ENCODE measurements at places on chromosomes 12 and 14.

- peak; percentile 24 for DNase-seq
These were observed 27.3 kb upstream of the CHPT1 start for GRCh38 chr12:101670007-101670671.

DNA sequence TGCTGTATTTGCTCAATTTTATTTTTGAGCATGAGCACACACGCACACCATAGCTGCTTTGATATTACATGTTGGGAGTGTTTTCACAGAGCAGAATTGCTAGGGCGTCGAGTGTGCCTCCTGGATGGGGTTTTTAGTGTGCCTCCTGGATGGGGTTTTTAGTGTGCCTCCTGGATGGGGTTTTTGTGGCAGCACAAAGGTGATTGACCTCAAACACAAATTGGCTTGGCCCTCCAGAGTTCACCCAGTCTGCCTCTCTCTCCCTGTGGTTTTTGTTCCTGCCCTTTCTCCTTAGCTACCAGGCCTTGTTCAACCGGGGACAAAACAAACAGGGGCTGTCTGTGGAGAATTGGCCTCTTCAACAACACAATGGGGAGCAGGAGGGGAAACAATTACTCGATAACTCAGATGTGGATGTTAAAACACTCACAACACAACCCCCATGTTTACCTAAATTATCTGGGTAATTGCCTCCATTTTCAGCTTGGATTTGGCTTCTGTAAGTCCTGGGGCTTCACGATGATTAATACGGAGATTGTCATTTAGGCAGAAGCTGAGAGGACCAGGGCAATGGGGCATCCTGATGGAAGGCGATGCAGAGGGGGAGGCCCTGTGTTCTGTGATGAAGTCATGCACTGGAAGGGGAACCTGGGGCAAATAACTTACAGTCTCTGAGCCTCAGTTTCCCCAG is 26.9 kb downstream of the TBX3 start:
- DNase-seq, result no peak

DNA sequence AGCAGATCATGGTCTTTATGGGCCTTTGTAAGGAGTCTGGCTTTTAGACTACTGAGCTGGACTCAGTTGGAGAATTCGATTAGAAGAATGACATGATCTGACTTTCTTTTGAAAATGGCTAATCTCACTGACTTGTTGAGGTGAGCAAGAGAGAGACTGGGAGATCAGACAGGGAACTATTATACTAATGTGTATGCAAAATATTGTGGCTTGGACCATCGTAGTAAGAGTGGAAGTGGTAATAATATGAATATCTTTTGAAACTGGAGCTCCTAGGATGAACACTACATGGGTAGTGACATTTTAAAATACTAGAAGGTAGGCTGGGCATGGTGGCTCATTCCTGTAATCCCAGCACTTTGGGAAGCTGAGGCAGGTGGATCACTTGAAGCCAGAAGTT is 56.2 kb upstream of the CCT2 start:
- no peak for DNase-seq

- DNase-seq, result no peak
These were observed 3.9 kb downstream of the BLTP3B start for GRCh38 chr12:100138803-100139098.

GRCh38 chr14:55850825-55851241 is 267.4 kb upstream of the PELI2 start:
- DNase-seq, result no peak

- DNase-seq, result no peak
These were observed 34.9 kb upstream of the TUBA1A start for GRCh38 chr12:49223590-49224369.

GRCh38 chr14:20652996-20653975 is 11.8 kb upstream of the OR6S1 start:
- DNase-seq, result peak; percentile 53

DNA sequence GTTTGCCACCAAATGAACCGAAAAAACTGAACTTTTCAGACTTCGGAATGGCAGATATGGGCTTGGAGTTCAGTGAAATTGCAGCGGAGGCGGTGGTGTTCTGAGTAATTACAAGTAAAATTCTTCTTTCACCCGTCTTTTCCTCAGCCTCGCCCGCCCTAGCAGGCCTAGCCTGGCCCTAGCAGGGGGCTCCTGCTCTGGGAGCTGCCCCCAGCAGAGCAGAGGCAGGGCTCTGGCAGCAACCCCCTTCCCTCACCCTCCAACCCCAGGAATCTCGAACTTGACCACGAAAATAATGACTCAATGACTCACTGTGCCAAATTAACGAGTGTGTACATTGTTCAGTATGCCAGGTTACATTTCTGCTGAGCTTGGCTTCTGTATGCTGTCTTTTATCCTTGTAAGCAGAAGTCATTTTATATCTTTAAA is 1.1 kb downstream of the PAPLN start:
- no peak for DNase-seq

GRCh38 chr14:84403585-84403984 is 1126.4 kb upstream of the FLRT2 start:
- DNase-seq, result no peak

GRCh38 chr14:31480156-31480555 is 7.7 kb downstream of the GPR33 start:
- no peak for DNase-seq

DNA sequence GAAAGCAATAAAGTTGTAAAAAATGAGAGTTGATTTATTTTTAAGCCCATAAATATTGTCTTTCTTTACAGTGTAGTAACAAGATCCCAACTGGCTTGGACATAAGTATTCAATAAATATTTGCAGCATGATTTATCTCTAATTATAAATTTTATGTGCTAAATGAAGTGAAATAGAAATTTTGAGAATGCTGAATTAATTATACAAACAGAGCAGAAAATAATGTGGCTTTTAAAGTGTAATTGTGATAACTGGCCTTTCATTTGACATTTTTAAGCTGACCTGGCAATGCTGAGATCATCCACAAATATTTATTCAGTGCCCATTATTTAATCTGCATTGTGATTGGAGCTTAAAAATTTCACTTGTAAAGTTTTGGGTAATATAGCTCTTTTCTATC is 201.6 kb upstream of the NAV3 start:
- DNase-seq, result no peak

DNA sequence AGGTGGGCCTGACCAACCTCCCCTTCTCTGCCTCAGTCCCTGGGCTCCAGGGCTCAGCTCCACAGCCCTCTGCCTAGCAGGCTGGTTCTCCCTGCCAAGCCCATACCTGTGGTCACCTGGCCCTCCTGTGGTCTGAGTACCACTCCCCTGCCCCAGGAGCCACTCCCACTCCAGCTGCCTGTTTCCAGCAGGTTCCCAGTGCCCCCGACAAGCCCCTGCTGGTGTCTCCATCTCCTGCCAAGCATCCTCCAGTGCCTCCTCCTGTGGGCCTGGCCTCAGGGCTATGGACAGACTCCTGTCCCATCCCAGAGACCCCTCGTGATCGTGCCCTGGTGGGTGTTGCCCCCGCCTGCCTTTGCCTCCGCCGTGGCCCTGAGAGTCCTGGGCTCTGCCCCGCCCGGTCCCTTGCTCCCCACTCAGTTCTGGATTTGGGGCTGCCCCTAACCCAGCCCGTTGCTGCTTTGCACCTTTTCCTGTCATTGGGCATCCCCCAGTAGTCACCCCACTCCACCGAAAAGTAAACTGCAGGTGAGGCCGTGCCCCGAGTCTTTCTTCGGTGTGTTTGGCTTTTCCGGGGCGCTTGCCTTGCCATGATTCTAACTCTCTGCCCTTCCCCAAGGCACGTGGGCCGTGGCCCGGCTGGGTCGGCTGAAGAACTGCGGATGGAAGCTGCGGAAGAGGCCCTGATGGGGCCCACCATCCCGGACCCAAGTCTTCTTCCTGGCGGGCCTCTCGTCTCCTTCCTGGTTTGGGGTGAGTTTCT is 9.8 kb downstream of the MEG3 start:
- DNase-seq, result no peak

DNA sequence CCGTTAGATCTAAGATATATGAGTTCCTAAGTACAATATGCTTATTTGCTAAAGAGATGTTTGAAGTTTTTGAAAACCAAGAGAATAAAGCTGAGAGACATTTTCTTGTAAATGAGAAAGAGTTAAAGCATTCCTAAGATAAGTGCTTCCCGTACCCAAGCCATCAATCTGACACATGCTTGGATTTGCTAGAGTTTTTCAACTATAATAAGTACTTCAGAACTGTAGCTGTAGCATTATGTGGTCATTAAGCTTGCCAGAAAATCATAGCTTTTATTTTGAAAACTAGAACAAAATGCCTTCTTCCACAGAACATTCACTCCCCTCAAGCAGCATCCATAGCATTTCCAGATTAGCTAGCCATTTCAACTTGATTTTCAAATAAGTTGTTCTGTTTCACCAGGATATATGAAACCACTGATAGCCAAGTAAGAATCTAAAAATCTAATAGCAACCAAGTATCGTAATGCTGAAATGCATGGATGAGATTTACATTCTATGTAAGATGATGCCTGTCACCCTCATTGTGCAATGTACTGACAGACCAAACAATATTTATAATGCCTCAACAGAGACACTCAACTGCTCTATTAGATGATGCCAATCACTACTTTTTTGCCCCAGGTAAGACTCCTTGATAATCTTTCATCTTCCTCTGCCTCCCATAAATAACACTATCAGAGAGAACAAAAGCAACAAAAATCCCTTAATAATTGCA is 8.0 kb downstream of the SNW1 start:
- no peak for DNase-seq

DNA sequence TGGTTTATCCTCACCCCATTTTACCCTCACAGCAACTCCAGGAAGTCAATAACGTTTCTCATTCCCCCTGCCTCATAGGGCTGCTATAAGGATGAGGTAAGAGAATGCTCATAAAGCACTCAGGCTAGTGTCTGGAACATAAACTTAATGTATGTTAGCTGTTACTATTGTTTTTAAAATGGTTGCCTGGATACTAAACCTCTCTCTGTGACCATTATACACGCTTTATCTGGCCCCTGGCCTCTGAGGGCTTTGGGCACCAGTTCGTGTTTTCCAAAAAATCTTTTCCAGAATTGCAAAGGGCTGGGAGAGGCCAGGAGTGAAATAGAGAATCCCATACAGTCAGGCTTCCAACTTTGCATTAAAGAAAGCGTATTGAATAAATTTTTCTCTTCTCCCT is 113.9 kb downstream of the KTN1 start:
- no peak for DNase-seq

- DNase-seq, result no peak
These were observed 103.7 kb downstream of the SRGAP1 start for GRCh38 chr12:63948211-63948610.

GRCh38 chr12:98783420-98783819 is 138.3 kb downstream of the APAF1 start:
- DNase-seq, result no peak

DNA sequence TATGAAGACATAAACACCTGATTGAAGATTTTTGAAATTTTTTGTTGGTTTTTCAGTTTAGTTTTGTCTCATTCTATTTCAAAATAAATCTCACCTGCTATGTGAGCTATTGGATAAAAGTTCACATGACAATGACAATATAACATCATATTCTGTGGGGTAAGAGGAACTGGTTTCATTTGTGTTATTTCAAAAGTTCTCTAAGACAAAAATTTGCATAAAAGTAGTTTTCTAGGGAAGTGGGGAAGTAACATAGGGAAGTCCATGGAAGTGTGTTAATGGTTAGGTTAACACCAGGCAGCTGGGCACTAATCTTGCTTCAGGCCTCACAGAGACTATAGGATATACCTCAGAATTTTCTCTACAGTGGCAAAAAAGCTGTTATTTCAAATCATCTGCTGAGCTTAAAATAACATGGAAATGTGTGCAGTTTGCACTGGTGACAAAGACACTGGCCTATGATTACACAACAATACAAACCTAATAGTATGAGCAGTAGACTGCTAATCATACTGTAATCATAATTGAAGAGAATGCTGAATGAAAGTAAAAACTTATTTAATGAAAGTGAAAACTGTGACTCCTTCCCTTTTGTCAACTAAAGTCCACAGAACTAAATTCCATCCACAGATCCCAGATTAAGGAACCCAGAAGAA is 710.6 kb upstream of the TMEM132C start:
- DNase-seq, result no peak

DNA sequence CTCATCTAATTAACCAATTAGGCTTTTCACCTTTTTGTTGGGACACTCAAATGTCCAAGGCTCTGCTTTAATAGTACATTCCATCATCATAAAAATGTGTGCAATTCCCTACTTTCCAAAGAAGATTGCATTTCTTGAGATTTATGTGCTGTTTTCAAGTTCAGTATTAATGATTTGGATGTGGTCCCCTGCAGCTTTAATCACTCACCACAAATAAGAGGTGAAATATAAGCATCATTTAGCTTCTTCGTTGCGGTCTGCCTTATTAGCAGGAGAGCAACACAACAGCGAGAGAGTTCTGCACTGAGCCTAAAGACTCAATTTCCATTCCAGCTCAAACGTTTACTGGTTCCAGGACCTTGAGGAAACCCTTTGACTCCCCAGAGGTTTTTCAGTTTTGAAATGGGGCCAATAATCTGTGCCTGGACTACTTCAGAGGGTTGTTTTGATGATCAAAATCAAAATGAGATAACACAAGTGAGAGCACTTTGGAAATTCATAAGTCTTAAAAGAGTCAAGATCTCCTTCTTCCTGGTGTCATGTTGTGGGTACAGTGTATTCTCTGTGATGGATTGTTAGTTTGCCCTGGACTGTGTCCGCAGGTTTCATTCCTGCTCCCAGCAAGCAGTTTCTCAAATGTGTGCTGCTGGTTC is 53.1 kb downstream of the RERG start:
- DNase-seq, result no peak

GRCh38 chr14:96191841-96192462 is 12.7 kb upstream of the BDKRB2 start:
- no peak for DNase-seq

- DNase-seq, result no peak
These were observed 10.8 kb downstream of the BEGAIN start for GRCh38 chr14:100576091-100577085.

- DNase-seq, result no peak
These were observed 1.5 kb upstream of the FZD10 start for GRCh38 chr12:130160711-130161231.

GRCh38 chr14:30131581-30132097 is 204.0 kb upstream of the PRKD1 start:
- no peak for DNase-seq

GRCh38 chr12:91353266-91353665 is 170.6 kb upstream of the DCN start:
- DNase-seq, result no peak

DNA sequence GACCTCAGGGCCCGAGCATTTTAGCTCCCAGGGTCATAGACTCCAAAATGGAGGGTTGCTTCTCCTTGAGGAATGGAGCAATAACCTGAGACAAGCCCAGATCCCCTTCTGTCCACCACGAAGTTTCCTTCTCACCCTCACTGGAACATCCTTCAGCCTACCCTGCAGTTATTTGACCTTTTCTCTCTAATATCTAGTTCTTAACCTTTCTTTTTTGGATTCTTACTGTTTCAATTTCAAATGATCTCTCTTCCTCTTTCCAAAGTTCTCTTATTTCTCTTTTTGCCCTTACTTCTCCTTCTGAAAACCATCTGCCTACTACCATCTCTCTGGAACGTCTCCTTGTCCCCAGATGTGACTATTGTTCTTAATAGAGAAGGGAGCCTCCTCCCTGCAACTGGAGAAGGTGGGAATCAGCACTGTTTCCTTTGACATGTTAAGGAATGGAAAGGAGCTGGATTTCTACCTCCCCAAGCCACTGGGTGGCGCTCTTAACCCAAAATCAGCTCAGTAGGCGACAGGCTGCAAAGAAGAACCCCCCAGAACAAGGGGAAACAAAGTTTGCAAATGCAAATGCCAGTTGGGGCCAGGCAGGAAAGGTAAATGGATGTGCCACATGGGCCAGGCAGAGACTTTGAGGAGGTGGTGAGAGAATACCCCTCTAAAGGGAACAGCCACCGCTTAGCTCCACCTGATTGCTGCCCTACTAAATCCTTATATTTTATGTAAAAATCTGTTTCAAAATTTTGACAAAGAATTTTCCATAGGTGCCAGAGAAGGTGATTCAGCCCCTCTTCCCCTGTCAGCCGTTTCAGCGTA is 22.4 kb upstream of the PDE1B start:
- DNase-seq, result peak; percentile 12

All from activated T-helper 2 cell treated with anti-CD3 and anti-CD28 coated beads, Interferon-gamma antibody, Interleukin-2, Interleukin-4, amounts not matched to agents 10 μg/mL and 5 μg/mL and 100 μg/mL, durations not matched to agents 14 hours and 24 hours and 36 hours (primary cell).